IPS DF 6.9 (cell line): ENCODE measurements at places on chromosomes 2 and 18.

DNA sequence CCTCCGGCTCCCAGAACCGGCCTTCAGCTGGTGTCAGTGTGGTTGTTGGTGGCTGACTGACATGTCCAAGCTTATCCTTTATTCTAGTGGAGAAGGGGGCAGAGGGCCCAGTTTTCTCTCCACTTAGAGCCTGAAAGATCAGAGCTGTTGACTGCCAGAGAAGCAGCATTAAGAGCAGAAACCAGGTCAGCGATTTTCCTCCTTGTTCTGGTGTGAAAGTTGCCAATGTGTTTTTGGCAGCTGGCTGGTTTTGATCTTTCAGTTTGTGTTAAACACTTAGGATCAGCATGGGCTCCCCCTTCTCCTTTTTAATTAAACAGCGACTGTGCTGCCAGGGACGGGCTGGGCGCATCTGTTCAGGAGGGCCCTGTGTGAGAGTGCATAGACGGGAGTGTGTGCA is 100.9 kb downstream of the ASAP2 start:
- DNase-seq, result no peak

GRCh38 chr18:77811503-77811902 is 561.9 kb downstream of the GALR1 start:
- no peak for DNase-seq

- DNase-seq, result no peak
These were observed 1579.0 kb upstream of the NXPH2 start for GRCh38 chr2:140359056-140359771.

GRCh38 chr18:11663439-11664029 is 25.5 kb upstream of the GNAL start:
- DNase-seq, result no peak

DNA sequence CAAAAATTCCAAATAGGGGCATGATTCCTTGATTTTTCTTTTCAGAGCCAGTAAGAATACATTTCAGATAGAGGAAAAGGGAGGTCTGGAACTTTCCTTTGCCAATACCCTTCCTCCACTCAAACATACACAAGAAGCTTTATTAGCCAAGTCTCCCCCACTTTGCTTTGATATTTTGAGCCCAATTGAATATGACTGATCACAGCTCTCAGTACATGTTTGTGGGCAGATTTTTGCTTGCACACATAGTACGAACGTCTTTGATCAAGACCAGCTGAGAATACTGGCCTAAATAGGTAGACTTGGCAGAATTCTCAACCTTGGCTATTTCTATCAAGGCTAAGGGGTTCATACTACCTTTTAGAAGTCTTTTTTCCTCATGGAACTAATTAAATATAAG is 148.8 kb upstream of the PGAP1 start:
- no peak for DNase-seq

DNA sequence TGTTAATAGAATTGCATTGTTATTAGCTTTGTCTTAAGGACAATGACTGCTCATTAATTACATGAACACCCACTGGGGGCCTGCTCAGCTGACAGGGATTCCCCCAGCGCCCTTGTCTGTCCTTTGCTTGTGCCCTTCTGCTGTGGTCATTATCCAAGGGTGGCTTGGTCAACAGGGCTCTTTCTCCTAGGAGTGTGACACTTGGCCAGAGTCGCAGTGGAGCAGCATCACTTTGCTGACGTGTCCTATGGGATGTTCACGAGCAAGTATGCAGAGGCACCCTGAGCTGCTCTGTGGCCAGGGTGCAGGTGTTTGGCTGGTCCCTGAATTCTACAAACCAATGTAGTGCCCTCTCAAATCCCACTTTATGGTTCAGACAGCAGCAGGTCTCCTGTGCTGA is 46.0 kb downstream of the PTGR3 start:
- no peak for DNase-seq

DNA sequence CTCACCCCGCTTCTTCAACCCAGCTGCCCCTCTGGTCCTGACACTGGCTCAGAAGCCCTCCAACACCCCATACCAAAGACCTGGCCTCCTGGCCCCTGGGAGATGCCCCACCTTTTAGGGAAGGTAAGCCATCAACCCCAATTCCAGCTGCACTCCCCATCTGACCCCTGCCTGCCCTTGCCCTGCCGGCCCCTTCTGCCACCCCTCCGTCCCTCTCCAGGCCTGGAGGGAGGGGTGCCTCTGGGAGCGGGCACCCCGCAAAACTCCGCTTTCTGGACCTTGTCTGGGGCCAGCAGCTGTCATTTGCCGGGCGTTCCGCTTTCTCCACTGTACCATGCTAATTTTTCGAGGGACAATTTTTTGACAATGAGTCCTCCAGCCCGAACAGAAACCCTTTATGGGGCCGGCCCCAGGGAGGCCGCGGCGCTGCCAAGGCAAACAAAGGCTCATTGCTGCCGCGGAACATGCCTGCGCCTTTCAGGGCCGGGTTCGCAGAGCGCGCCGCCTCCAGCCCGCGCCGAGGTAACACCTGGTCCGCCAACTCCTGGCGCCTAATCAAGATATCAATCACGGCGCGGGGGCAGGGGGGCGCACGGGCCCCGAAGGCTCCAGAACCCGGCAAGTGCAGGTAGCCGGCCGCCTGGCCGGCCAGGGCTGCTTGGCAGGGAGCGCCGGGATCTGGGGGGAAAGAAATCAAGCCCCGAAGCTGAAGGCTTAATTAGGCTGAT is 96.0 kb downstream of the INHBB start:
- no peak for DNase-seq

DNA sequence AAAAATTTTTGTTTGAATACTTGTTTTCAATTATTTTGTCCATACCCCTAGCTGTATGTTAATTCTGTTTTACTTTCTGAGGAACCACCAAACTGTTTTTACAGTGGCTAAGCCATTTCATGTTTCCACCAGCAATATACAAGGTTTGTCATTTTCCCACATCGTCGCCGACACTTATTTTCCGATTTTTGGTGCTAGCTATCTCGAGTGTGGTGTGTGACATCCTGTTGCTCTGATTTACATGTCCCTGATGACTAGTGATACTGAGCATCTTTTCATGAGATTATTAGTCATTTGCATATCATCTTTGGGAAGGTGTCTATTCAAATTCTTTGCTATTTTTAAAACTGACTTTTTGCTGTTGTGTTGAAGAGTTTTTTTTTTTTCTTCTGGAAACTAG is 7.2 kb upstream of the GPC1 start:
- DNase-seq, result no peak

DNA sequence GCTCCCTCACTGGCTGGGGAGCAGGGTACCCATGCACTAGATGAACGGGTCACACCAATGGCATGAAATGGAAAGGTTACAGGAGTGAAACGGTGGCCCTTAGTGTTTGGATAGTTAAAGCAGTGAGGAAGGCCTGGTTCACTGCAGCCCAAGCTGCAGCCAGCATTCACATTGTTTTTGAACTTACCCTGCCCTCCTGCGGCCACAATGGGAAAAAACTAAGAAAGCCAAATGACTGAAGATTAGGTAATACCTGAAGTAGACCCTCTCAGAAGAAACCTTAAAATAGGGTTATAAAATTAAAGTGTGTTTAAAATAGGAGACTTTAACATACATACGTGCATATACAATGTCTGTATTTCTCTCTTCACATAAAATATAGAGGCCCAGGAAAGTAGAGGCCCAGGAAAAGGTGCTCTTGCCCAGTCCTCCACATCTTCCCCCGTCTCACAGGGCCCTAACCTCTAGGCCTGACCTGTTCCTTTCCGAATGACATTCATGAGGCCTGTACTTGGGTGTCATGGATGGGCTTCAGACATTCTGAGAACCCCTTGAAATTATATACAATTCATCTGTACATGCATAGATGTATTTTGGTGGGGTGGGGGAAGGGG is 33.3 kb downstream of the DOK1 start:
- DNase-seq, result peak; percentile 55
